ENCODE measurements at places on chromosomes 6 and 20.

DNA sequence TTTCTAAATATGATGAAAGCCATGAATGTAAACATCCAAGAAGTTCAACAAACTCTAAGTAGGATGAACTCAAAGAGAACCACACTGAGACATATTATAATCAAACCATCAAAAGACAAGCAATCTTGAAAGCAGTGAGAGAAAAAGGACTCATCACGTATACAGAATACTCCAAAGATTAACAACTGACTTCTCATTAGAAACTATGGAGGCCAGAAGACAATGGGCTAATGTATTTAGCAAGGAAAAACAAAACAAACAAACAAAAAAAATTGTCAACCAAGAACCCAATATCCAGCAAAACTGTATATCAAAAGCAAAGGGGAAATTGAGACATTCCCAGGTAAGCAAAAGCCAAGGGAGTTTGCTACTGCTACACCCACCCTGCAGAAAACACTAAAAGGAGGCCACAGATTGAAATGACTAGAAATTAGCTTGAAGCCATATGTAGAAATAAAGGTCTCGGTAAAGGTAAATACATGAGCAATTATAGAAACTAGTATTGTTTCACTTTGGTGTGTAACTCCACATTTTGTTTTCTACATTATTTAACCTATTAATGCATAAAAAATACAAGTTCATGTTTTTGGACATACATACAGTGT, 301.1 kb upstream of the QKI start:
- DNase-seq, result no peak

GRCh38 chr20:53282217-53282955, 310.2 kb downstream of the TSHZ2 start:
- no peak for DNase-seq

DNA sequence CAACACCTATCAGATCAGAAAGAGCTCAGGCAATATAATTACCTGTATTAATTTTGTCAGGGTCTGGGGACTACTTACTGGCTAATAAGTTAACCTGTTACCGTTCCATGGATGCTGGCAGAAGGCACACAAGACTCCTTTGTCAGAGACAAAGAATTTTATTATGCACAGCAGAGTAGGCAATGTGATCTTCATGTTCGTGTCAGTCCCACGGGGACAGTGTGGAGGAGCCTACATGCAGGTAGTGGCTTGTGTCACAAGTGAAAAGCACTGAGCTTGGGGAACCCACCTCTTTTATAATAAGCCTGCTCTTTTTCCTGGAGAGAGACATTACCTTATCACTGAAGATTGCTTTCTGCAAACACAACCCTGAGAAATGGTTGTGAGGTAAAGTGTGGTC, 96.9 kb downstream of the CD164 start:
- no peak for DNase-seq

DNA sequence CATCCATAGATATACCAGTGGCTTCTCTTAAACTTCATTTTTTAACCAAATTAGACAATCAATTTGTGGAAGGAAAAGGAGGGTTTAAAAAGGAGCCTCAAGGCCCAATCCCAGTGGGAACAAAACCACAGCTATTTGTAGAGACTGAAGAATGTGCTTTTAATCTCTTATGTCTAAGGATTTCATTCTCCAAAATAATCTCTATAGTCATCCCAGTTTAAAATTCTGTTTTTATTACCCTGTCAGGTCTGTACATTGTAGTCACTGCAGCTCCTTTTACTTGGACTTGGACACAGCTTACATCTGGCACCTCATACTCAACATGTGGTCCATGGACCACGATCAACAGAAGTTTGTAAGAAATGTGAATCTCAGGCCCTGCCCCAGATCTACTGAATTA, 152.1 kb upstream of the STMND1 start:
- DNase-seq, result no peak

GRCh38 chr6:42171813-42172581, 1.2 kb upstream of the GUCA1A start:
- no peak for DNase-seq

DNA sequence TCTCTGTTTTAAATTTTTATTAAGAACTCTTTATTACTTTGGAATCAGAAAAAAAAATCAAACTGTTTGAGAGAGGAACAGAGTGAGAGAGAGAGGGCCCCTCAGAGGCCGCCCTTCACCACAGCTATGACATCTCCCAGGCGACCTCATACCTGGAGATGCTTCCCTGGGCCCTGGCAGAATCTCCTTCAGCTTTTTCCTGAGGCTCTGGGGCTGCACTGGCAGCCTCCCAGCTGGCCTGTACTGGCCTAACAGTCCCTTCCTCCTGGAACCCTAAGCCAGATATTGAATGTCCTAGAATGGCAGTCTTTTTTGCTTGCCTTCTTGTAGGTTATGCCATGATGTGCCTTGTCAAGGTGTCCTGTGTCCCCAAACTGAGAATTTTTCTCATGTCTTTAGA, 13.7 kb downstream of the ABHD12 start:
- DNase-seq, result no peak

- no peak for DNase-seq
These were observed 592.3 kb downstream of the PKHD1 start for GRCh38 chr6:51495096-51495495.

- no peak for DNase-seq
These were observed 364.5 kb upstream of the JARID2 start for GRCh38 chr6:14881398-14881797.

- DNase-seq, result no peak
These were observed 48.2 kb upstream of the RALY start for GRCh38 chr20:33945391-33946081.

- no peak for DNase-seq
These were observed 4.8 kb upstream of the ATXN1 start for GRCh38 chr6:16766043-16766536.

- DNase-seq, result no peak
These were observed 63.0 kb downstream of the AGPAT4 start for GRCh38 chr6:161210857-161211256.

- no peak for DNase-seq
These were observed 70.9 kb downstream of the UST start for GRCh38 chr6:148817689-148818088.

GRCh38 chr6:32096087-32096393, 13.1 kb downstream of the TNXB start:
- no peak for DNase-seq

GRCh38 chr6:166330612-166331011, 11.7 kb downstream of the SFT2D1 start:
- no peak for DNase-seq

Data from effector memory CD8-positive, alpha-beta T cell (primary cell).